ENCODE measurements at places on chromosomes 16 and 17.
A peak's percentile ranks its signal among the peaks of the same experiment; 100 is the strongest.

- DNase-seq, result no peak
Measured at GRCh38 chr16:88804552-88805339, 1.2 kb downstream of the CDT1 start.

GRCh38 chr17:40322358-40323315 is 13.7 kb downstream of the RARA start:
- DNase-seq, result peak; percentile 83

GRCh38 chr16:70646260-70647241 is at the start of gene IL34:
Gene IL34 (plus strand): TSS chr16:70646559. CDS start chr16:70646948, 389 bp downstream.
- no peak for DNase-seq

DNA sequence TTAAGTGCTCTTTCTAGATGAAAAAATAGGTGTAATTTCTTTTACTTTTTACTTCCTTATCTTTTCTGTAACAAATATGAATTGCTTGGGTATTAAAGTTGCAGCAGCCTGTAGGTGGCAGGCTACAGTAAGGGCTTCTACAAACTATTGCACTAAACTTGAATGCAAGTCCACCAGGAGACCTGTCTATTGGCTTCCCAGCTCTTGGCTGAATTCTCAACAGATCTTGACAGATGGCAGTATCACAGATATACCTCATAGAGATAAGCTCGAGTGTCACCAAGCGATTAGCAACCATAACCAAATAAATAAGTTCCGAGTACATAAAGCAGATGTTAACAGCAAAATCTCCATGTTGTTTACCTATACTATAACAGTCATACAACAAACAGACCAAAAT is 5.9 kb downstream of the BBS2 start:
- DNase-seq, result no peak

DNA sequence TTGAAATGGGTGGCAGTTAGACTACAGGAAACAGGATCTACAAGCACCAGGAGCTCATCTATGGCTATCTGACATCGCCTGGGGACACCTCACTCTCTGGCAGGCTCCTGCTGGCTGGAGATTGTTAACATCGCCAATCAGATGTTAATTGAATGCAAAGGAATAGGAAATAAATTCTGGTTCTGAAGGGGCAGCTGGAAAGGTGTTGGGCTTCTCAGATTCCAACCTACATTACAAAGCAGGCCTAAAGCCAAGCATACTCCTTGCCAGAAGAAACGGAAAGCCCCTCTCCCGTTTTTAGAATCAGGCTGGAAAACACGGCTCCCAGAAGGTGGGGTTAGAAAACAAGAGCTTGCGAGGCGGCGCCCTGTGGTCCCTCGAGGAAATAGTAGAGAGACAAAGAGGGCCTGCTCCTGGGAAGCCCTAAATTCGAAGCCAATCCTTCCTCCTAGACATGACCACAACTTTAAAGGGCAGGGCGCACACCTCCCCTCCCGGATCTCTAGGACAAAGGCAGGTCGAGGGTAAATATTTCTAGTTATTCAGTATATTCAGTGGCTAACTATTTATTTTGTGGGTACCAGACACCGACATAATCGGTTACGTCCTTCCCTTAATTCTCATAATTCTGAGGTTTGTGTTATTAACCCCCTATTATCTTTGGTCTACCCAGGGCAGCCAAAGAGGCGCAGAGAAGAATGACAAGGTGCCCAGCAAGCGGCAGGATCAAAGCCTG is 763 bp upstream of the TOM1L1 start:
- DNase-seq, result no peak

- DNase-seq, result no peak
Measured at GRCh38 chr17:59972778-59973177, 8.2 kb upstream of the RNFT1 start.

All from stimulated activated CD8-positive, alpha-beta memory T cell treated with anti-CD3 and anti-CD28 coated beads, Interleukin-4, amount 100 ng/mL, for 1 hour (primary cell).